ENCODE measurements at places on chromosomes 4 and X.

DNA sequence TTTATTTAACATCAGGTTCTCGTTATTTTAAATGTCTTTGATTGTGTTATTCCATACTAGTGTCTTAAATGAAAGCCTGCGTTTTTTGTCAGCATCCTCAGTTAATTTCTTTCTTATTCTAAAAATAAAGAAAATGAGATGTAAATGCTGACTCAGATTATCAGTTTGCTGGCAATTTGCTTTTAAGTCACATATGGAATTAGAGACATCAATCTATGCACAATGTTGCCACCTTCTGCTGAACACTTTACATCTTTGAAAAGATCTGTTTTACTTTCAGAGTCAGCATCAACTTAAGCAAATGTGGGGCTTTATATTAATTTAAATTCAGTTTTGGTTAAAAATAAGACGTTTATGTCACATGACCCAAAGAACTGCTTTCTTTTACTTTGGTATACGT is 99.2 kb downstream of the ADGRL3 start:
- no peak for DNase-seq

DNA sequence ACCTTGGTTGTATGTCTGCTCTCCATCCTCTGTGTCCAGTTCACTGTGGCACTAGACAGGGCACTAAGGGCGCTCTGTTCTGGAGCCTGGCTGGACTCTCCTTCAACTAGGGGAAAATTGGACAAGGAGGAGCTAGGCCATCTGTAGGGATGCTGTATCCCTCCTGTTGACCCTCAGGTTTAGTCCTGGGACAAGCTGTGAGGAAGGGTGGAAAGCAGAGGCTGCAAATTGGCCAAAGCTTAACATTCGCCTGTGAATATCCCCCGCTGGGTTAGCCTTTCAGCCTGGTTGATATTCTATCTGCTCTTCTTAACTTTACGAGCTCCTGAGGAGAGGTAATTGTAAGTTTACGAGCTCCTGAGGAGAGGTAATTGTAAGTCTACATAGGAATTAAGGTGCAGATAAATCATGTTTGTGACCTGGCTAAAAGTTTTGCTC is 64.4 kb upstream of the ENPEP start:
- DNase-seq: no peak

- no peak for DNase-seq
These were observed 25.6 kb downstream of the RPA4 start for GRCh38 chrX:96909291-96909690.

GRCh38 chrX:40778861-40779575 is 43.7 kb upstream of the MED14 start:
- DNase-seq: no peak

DNA sequence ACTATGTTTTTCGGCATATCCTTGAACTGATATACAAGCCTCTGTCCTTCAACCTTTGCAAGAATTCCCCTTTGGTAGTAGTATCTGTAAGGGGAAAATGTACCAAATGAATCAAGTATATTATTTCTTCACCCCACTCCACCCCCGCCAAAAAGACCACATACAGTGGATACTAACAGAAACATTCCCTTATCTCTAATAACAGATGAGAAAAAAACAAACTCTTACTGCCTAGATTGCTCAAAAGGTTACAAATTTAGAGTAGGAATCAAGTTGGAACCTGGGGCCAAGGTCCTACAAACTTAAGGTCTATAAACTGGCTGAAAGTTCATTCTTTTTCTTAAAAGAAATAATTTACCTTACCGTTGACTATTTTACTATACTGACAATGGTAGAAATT is 45.0 kb downstream of the NOCT start:
- DNase-seq: no peak

DNA sequence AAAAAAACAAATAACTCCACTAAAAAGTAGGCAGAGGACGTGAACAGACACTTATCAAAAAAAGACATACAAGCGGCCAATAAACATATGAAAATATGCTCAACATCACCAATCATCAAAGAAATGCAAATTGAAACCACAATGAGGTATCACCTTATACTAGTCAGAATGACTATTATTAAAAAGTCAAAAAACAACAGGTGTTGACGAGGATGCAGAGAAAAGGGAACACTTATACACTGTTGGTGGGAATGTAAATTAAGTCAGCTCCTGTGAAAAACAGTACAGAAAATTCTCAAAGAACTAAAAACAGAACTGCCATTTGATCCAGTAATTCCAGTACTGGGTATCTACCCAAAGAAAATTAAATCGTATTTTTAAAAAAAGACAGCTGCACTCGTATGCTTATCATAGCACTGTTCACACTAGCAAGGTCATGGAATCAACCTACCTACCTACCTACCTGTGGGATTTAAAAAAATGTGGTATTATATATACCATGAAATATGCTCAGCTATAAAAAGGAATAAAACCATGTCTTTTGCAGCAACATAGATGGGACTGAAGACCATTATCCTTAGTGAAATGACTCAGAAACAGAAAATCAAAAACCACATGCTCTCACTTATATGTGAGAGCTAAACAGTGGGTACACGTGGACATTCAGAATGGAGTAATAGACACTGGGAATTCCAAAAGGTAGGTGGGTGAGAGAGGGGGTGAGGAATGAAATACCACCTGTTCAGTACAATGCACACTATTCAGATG is 24.8 kb upstream of the PTPN13 start:
- no peak for DNase-seq

All from GDM1 (cell line).